ENCODE measurements at places on chromosomes 16 and 17. TPM values are rescaled to one million over a fixed set of nuclear protein-coding genes. Genes with fewer than 3 reads are reported as not detected.

The PHLPP2 gene
- 7.4 TPM for total RNA-seq

GRCh38 chr16:70565053-70565452 lies 41.4 kb downstream of the SF3B3 start:
- peaks cover 11% of the 10 kb centered on the region for H3K4me1 ChIP-seq
- no peaks in the 10 kb centered on the region for H3K27me3 ChIP-seq
- H3K36me3 ChIP-seq = peaks cover 87% of the 10 kb centered on the region
- H3K27ac ChIP-seq = no peak overlapping the region

- peaks cover 34% of the 10 kb centered on the region for H3K36me3 ChIP-seq
- no peaks in the 10 kb centered on the region for H3K27me3 ChIP-seq
- DNase-seq = no peak
Measured at GRCh38 chr16:30383521-30383920, 1.2 kb upstream of the SEPTIN1 start.

DNA sequence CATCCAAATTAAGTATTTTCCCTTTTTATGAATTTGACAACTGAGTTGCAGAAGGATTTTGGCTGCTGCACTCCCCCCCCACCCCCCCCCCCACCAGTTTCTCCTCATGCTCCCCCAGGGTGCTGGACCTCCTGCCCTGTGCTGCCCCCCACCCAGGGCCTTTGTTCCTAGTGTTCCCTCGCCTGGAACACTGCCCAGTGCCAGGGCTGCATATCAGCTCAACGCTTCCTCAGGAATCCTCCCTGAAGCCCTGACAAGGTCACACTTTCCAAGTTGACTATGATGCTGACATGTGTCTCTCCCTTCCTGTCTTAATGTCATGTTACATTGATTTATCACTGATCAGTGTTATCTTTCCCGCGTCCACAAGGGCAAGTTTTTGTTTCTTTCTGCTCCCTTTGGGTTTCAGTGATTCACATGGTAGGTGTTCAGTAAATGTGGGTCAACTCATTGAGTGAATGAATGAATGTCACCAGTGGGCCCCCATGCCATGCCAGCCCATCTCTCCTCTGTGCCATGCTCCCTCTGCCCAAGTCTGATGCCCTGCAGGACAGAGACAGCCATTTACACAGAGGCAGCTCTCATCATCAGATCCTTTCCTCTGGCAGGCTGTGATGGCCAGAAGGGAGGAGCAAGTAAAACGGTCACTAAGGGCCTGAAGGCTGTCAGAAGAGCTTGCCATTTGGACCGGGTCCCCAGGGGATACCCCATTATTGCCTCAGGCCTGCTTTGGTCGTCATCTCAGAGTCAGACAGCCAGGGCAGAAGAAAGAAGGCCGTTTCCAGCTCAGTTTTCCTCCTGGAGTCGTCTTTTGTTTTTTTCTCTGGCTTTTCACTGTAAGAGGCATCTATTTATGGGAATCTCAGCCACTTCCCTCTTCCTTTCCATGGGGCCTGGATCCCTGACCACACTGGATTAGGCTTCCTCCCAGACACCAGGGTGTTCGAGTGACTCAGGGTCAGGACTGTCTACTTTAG lies 386.2 kb downstream of the SNX29 start:
- H3K27ac ChIP-seq = no peak overlapping the region
- no peak for DNase-seq
- no peaks in the 10 kb centered on the region for H3K27me3 ChIP-seq
- H3K4me1 ChIP-seq = no peaks in the 10 kb centered on the region
- H3K4me3 ChIP-seq = no peak overlapping the region

DNA sequence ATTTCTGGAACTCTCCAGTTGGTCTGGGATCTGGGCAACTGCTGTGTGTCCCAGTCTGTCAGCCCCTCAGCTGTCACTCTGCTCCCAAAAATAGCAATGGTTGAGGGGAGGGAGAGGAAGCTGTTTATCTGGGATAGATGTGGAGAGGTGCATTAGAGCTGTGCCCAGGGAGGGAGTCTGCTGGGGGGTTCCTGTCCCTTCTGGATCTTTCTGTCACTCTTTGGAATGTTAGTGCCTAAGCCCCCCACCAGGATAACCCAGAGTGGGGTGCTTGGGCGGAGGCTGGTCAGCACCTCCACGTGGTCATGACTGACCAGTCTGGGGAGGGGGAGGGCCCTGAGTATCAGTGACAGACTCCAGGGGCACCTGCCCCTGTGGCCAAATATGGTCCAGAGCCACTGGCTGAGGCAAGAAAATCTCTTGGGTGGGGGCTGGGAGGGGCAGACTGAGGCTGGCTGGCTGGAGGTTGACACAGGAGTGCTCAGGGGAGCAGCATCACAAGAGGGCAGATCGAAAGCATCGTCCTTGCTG lies at the start of gene UNC45B:
TSS of gene UNC45B (plus strand) at position 443 of the 531 bp plus-strand sequence. CDS start 447 bp downstream, outside the sequence.
- H3K27ac ChIP-seq = no peak within 1 kb of the TSS
- no peak within 1 kb of the TSS for H3K4me3 ChIP-seq
- no peaks in the 10 kb centered on the region for H3K36me3 ChIP-seq
